Stimulated activated CD8-positive, alpha-beta memory T cell treated with anti-CD3 and anti-CD28 coated beads, Interleukin-15, amount 100 ng/mL, for 48 hours (primary cell): ENCODE measurements at places on chromosomes 13 and 19.
A peak's percentile ranks its signal among the peaks of the same experiment; 100 is the strongest.

DNA sequence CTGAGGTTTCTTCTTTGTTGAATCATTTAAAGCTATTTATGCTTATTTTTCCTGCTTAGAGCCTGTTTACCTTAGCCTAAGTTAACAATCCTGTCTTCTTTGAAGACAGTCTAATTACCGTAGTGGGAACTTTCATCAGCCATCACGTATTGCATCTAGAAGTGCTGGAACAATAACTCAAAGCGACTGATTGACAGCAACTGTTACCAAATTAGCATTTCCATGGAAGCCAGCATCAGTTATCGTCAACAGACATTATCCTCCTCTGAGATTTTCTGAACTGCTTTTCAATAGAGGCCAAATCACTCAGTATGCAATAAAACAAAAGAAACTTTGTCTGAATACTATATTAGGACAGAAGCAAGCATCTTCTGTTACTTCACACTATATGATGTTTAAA, 433.3 kb upstream of the SLITRK1 start:
- DNase-seq = no peak

DNA sequence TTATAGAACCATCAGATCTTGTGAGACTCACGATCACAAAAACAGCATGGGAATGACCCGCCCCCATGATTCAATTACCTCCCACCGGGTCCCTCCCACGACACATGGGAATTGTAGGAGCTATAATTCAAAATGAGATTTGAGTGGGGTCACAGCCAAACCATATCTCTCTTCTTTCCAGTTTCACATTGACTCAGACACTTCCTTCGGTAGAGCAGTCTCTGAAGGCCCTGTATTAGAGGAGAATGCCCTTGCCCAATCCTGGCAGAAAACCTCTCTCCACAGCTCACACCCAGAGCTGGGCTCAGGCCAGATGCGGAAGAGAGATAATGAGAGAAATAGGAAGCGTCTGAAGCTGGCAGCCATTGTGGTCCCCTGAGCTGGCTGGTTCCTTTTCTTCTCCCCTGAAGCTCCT, 72.4 kb upstream of the CLDN10 start:
- DNase-seq = no peak

DNA sequence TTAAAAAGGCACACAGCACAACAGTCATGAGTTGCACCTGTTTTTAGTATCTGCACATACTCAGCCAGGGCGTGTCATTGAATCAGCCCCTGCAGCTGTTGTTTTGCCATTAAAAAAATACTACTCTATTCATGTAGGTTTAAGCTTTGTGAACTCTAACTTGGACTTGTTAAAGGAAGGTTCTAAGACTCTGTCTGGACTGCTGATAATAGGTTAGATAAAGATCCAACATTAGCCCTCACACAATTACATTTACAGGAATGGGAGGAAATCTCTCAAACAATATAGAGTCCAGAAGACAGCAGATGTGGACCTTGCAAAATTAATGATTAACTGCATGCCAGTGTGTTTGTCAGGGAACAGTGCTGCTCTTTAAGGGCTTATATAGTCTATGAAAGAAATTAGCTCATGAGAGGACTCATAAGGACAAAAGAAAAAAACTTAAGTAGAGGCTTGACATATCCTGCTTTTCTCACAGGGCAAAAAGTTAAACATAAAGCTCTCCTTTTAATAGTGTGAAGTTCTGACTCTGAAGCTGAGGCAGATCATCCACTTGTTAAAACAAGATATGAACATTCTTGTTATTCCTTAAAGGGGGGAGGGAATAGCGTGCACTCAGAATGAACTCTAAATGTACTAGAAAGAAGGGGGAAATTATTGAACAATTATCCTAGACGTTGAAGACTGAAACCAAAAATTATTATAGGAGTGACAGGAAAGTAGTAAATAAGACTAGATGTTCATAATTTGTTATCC, 243.6 kb downstream of the NDFIP2 start:
- DNase-seq = no peak

- DNase-seq = no peak
Measured at GRCh38 chr19:10927730-10928562, 493 bp downstream of the YIPF2 start.

GRCh38 chr19:47726467-47726866, 13.2 kb downstream of the EHD2 start:
- no peak for DNase-seq

GRCh38 chr19:6616011-6616410, 25.1 kb upstream of the CD70 start:
- no peak for DNase-seq

DNA sequence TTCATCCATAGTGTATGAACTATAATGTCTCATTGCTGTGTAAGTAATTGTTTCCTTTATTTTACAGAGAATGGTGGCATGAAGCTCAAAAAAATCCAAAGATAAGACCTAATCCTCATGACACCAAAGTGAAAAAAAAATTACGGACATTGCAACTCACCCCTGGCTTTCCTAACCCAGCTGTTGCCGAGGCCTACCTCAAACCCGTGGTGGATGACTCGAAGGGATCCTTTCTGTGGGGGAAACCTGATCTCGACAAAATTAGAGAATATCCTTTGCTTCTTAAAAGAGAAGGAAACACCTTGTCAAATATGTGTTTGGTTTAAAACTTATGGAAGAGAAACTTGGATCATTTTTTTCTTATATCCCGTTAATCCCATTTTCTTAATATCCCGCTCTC, 26.3 kb downstream of the ERCC5 start:
- DNase-seq = no peak

DNA sequence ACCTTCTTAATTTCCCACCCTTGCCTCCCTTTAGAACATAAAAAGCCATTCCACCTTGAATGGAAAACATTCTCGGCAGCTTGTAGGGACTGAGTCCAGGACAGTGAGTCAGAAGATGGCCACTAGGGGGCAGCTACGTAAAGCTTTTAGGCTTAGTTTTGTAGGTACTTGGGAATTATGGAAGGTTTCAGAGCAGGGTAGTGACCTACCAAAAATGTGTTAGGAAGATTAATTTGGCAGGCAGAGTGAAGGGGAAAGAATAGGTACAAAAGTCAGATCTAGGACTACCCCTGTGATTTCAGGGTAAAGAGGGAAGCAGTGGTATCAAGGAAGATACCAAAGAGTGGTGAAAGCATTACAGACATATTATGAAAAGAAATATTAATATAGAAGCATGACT, 198.4 kb downstream of the NDFIP2 start:
- no peak for DNase-seq

- no peak for DNase-seq
Measured at GRCh38 chr13:46377554-46377953, 9.5 kb downstream of the RUBCNL start.

GRCh38 chr13:105519771-105520170, 1015.7 kb downstream of the EFNB2 start:
- DNase-seq = no peak

- DNase-seq = peak; percentile 45
Measured at GRCh38 chr19:4576016-4576933, 16.8 kb upstream of the SEMA6B start.

GRCh38 chr19:47633517-47633916, 24.6 kb downstream of the BICRA start:
- no peak for DNase-seq

- no peak for DNase-seq
Measured at GRCh38 chr19:40739030-40739839, 11.0 kb downstream of the ACTMAP start.

GRCh38 chr13:50069261-50069660, 54.0 kb downstream of the KCNRG start:
- no peak for DNase-seq

- DNase-seq = no peak
Measured at GRCh38 chr19:452829-453228, 8.0 kb downstream of the SHC2 start.

DNA sequence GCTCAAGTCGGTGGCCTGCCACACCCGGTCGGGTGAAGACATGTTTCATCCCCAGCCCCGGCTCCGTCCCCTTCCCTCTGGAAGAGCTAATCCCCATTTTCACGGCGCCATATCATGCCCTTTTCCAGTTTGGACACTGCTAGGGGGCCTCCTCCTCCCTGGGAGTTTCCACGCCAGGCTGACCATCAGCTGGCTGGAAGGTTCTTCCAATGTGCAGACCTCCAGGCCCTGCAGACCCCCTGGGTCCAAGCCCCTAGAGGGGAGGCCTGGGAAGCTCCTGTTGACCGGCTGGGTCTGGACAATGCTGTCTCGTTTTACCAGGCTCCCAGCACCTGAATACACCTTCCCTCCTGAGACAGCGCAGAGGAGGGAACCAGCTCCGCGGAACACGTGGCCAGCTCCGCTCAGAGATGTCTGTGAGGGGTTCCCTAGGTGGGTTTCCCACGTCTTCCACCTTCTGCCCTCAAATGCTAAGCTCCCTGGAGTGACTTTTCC, 44.7 kb upstream of the RANBP3 start:
- no peak for DNase-seq

DNA sequence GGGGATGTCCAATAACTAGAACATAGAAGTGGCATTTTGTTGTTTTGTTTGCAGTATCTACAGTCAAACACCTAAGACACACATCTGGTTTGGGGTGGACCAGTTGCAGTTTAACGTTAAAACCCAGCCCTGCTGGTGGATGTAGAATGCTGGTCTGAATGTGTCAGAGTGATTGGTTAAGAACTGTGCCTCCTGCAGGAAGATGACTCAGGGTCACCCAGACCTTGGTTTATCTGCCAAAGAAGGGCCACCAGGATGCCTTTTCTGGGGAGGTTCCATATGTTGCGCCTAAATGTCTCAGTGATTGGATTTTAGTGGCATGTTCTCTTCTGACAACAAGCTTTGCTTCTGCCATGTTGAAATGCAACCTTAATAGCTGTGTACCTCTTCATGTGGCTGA, 23.1 kb downstream of the ZNF536 start:
- no peak for DNase-seq

DNA sequence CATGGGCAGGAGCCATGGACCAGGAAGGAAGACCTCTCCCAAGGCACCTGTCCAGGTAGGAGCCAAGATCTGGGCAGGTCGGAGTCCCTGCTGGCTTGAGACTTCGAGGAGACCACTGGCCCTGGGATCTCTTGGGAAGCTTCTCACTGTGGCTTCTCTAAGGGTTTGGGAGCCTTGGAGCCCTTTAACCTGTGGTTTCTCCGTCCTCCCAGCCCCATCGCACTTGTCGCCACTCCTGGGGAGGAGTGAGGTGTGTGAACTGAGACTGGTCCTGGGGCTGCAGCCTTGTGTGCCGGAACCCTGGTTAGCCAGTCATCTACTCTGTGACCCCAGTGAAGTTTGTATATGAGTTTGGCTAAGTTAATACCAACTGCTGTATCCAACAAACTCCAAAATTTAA, 8.2 kb downstream of the ZNF805 start:
- no peak for DNase-seq

DNA sequence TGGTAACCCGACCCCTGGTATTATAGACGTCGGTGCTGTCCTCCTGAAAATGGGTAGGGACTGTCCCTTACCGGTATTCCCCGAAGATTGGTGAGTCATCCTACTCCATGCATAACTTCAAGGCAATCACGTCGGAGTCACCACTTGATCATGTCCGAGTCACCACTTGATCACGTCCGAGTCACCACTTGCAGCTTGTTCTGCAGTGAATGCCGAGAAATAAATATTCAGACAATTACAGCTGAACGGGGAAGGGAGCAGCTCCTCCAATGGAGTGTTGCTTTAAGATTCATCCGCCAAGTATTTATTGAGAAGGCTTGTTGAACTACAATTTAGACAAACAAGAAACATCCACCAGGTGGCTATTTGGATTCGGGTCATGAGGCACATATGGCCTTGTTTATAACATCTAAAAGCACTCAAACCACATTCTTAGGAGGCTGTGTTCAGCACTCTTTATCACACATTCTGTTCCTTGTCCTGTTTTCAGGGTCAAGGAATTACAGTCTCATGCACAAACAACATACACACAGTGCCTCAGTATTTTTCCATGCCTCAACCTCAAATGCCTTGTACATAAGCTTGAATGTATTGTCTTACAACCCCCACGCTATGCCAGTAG, 43.1 kb downstream of the ZNF726 start:
- DNase-seq = no peak

GRCh38 chr13:42686165-42686564, 95.2 kb upstream of the FAM216B start:
- no peak for DNase-seq

GRCh38 chr13:112150352-112150751, 83.4 kb downstream of the SOX1 start:
- no peak for DNase-seq

- no peak for DNase-seq
Measured at GRCh38 chr13:114303700-114304327, 10.5 kb upstream of the CHAMP1 start.

DNA sequence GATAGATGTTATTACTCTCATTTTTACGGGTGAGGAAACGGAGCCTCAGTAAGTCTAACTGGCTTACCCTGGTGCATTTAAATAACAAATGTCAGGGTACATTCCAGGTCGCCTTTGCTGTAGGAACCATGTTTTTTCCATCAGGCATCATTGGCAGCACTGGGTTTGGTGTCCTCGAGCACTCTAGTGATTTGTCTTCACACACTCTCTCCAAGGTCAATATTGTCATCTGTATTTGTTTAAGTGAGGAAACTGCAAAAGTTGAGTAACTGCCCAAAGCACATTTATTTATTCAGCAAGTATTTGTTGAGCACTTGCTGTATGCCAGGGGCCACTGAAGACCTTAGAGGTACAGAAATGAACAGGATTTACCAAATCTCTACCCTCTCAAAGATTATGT, 78.6 kb downstream of the DCT start:
- DNase-seq = no peak

- DNase-seq = no peak
Measured at GRCh38 chr13:113360446-113360845, 3.5 kb downstream of the GRTP1 start.

GRCh38 chr13:50915565-50915964, 6.0 kb downstream of the RNASEH2B start:
- no peak for DNase-seq

DNA sequence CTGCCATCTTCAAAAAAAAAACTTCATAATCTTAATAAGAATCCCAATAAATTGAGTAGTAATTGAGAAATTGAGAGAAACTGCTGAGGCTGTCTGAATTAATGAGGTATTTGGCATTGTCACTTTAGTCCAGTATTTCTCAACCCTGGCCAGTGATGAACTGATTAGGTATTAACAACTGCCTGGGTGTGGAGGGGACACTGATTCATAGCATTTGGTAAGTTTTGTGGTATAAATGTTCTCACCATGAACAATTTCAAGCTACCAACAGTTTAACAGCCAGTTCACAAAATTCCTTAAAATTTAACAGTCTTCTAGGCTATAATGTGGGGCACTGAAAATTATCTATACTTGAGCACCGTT, 18.3 kb downstream of the GPC6 start:
- no peak for DNase-seq

- DNase-seq = peak; percentile 36
Measured at GRCh38 chr13:28492569-28493367, 2.2 kb downstream of the FLT1 start.

GRCh38 chr19:30363073-30363472, 9.1 kb upstream of the ZNF536 start:
- no peak for DNase-seq

GRCh38 chr19:31214086-31214485, 135.2 kb downstream of the TSHZ3 start:
- DNase-seq = peak; percentile 86

GRCh38 chr13:23506807-23507291, 63.4 kb upstream of the TNFRSF19 start:
- DNase-seq = no peak
